ENCODE measurements at places on chromosomes 6 and 20.

DNA sequence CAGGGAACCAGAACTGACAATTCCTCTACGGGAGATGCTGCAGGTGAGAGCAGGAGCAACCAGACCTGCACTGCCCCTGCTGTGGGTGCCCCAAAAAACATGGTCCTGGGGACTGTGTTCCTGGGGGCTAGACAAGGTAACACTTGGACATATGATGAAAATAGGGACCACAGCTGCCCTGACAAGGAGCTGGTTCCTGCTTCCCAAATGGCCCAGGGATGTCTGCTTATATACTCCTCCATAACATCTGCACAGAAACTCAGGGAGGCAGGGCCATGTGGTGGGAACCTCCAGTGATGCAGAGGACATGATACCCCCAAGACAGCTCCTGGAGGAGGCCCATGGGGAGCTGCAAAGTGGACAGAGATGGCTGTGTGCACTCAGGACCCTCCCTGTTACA lies 19.8 kb downstream of the HLA-F start:
- no peak for DNase-seq

DNA sequence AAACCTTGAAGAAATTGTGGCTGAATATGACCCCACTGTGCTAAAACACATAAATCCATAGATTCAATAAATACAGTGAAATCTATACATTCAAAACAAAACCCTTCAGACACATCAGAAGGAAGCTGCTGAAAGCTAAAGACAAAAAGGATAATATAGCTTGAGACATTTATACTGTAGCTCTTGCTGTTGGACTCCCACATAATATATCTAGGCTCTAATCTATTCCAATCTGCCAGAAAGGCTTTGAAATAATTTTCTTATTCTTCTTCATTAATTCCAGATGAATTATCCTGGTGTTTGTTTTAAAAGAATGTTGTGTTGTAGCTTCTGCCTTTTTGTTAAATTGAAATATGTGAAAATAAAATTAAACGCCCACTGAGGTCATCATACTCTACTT lies 454.0 kb downstream of the EYS start:
- DNase-seq = no peak

- DNase-seq = no peak
Measured at GRCh38 chr6:42091718-42092023, 41.3 kb downstream of the TAF8 start.

GRCh38 chr20:577167-577791 lies 32.8 kb downstream of the TCF15 start:
- DNase-seq = no peak

- DNase-seq = no peak
Measured at GRCh38 chr6:142242269-142242668, 59.5 kb upstream of the ADGRG6 start.

DNA sequence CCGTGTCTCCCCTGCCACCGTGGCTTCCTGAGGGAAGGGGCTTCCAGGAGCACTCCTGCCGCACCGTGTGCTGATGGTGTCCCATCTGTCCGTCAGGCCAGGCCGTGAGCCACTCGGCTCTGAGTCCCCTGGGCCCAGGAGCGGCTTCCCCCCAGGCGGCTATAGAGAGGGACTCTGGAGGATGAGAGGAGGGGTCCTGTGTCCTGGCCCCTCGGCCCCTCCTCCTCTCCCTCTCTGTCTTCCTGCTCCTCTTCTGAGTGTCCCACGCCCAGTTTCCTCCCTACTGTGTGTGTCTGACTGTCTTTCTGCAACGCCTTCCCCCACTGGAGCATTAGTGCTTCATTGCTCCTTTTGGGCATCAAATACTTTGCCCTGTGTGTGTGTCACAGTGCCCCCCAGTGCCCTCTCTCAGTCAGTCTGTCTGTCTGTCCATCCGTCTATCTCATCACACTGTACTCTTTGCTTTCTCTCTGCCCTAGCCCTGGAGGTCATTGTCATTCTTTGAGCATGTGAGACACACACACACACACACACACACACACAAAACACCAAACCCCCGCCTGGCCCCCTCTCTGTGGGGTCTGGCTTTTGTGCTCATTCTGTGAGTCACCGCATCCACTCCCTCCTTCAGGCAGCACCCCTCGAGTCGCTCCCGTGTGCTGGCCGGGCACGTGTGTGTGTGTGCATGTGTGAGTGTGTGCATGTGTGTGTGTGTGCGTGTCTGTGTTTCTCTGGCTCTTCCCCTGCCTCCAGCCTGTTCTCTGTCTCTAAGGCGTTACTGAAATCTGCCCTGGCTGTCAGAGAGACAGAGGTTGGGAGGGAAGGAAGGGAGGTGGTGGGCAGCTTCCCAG lies 71.9 kb downstream of the SRC start:
- DNase-seq = no peak

- DNase-seq = no peak
Measured at GRCh38 chr20:17796091-17796563, 96.4 kb downstream of the BANF2 start.
